Ovary (tissue), 10 donors: ENCODE measurements at places on chromosomes 11 and 22. TPM values are rescaled to one million over a fixed set of nuclear protein-coding genes. Genes with fewer than 3 reads are reported as not detected.

FKBP2 gene
- 25.1 TPM for polyA plus RNA-seq

MYBPC3 gene
- polyA plus RNA-seq: 0.05 TPM

OR52M1 gene
- polyA plus RNA-seq: not detected

CXCR5 gene
- polyA plus RNA-seq: 0.17 TPM

CD3D gene
- 0.85 TPM for polyA plus RNA-seq

CATSPER1 gene
- polyA plus RNA-seq: not detected

OSBP2 gene
- polyA plus RNA-seq: 1.3 TPM

FUT4 gene
- 3.7 TPM for polyA plus RNA-seq

RIMBP3B gene
- polyA plus RNA-seq: not detected

BIK gene
- 0.34 TPM for polyA plus RNA-seq

MMP8 gene
- polyA plus RNA-seq: 0.02 TPM

ALDH3B1 gene
- polyA plus RNA-seq: 4.7 TPM

INSC gene
- 0.32 TPM for polyA plus RNA-seq

NRIP3 gene
- polyA plus RNA-seq: 0.24 TPM

XKR3 gene
- not detected for polyA plus RNA-seq

POU2F3 gene
- polyA plus RNA-seq: 0.05 TPM

MAPK8IP1 gene
- 3.7 TPM for polyA plus RNA-seq

LRRC32 gene
- 19.4 TPM for polyA plus RNA-seq

BTG4 gene
- not detected for polyA plus RNA-seq

SPA17 gene
- polyA plus RNA-seq: 10.4 TPM

HIC2 gene
- 1.3 TPM for polyA plus RNA-seq

PYGM gene
- polyA plus RNA-seq: 1.9 TPM

IGSF22 gene
- 0.24 TPM for polyA plus RNA-seq

CAVIN3 gene
- polyA plus RNA-seq: 36.7 TPM

KDM4D gene
- 0.92 TPM for polyA plus RNA-seq

PLA2G3 gene
- polyA plus RNA-seq: not detected

GLB1L2 gene
- polyA plus RNA-seq: 15.3 TPM

C22orf15 gene
- polyA plus RNA-seq: 0.28 TPM

GSTT2 gene
- 0.33 TPM for polyA plus RNA-seq

TSPO gene
- 115 TPM for polyA plus RNA-seq

CHST1 gene
- polyA plus RNA-seq: 7.6 TPM

DCDC1 gene
- 0.27 TPM for polyA plus RNA-seq

KRTAP5-8 gene
- polyA plus RNA-seq: not detected

SPI1 gene
- 3.9 TPM for polyA plus RNA-seq

SYT13 gene
- polyA plus RNA-seq: not detected

TUB gene
- polyA plus RNA-seq: 15.3 TPM

GLYAT gene
- not detected for polyA plus RNA-seq

KRTAP5-1 gene
- polyA plus RNA-seq: not detected

LMNTD2 gene
- polyA plus RNA-seq: 1.1 TPM

PANX2 gene
- 0.27 TPM for polyA plus RNA-seq

OR8D4 gene
- not detected for polyA plus RNA-seq

SLC1A2 gene
- 0.02 TPM for polyA plus RNA-seq

MUC6 gene
- 0.06 TPM for polyA plus RNA-seq

PATE2 gene
- polyA plus RNA-seq: 0.10 TPM

VSIG2 gene
- polyA plus RNA-seq: 0.48 TPM

MPZL2 gene
- 9.6 TPM for polyA plus RNA-seq

CNIH2 gene
- 0.36 TPM for polyA plus RNA-seq

KRTAP5-7 gene
- not detected for polyA plus RNA-seq

FANCF gene
- polyA plus RNA-seq: 7.1 TPM

MB gene
- polyA plus RNA-seq: 1.7 TPM

FGF3 gene
- polyA plus RNA-seq: not detected

CSF2RB gene
- 2.0 TPM for polyA plus RNA-seq
